ENCODE measurements at places on chromosomes 16 and 17.

GRCh38 chr16:48542966-48543365, 67.0 kb downstream of the N4BP1 start:
- DNase-seq = no peak

GRCh38 chr17:29956225-29956624, 14.8 kb downstream of the EFCAB5 start:
- no peak for DNase-seq

DNA sequence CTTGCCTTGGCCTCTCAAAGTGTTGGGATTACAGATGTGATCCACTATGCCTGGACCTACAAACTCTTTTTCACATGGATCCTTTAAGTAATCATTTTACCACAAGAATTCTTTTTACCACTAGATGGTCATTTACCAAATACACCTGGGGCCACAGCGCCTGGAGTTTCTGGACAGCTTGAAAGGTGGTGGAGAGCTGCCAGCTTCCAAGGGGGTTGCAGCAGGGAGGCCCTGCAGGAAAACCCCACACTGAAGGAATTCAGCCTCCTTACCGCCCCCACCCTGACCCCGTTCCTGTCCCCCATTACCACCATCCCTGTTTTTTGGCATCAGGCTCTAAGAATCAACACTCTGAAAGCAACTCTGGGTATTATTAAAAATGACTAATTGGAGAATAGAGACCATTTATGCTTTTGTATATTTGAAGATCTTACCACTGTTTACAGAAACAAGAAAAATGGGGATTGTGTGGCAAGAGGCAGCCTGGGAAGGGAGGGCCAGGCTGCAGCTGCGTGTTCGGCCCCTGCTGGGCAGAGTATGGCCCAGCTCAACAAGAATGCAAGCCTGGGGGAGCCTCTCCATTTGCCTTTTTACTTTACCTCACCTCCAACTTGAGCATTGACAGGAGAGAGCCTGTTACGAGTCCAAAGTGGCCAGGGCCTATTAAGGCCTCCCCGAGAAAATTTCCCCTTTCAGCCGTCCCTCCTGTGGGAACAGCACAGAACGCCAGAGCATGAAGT, 209.9 kb downstream of the ZFHX3 start:
- no peak for DNase-seq

DNA sequence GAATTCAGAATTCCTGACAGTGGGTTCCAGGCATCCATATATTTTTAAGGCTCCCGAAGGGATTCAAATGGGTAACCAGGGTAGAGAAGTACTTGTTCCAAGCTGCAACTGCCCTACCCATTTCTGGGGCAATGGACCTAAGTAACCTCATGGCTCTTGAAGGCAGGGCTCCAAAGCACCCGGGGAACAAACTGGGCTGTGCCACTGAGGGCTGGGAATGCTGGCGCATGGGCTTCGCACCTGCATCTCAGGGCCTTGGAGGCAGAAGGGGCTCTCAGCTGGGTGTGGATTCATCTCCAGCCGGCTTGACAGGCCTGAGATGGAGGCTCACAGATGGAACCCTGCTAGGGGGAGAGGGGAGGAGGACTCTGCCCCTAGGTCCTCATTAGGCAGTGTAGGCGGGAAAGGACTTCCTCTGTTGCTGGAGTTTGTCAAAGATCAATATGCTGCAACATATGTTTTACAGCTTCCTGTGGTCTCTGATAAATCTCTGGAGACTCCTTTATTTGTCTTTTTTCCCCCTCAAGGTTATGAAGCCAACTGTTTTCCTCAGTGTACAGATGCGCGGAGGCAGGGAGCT, 232.3 kb upstream of the NLRP1 start:
- DNase-seq = no peak

DNA sequence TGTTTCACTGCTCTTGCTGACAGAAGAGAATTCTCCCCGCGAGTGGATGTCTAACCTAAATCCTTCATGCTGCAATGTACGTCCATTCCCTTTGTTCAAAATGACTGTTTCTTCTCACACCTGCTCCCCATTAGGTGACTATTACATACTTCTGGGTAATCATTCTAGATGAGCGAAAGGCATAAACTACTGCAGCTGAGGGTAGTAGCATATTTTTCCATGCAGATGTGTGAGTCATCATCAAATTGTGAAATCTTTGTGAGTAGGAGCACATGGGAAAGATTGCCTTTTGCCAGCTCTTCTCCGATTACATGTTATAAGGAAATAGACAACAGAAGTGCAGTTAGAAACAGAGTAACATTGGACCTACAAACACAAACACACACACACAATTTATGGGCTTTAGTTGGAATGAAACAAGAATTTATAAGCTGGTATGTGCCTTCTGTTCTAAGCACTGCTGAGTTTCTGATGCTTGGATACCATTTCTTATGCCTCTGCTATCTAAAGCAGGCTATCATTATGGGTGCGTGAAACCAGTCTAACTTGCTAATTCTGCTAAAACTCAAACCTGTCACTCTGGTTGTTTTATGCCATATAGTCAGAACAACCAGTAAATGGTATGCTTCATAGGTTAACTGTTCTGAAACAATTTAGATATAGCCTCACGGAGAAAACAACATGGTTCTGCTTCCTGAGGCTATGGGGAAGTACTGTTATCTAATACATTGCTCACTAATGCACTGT, 346.9 kb upstream of the PSMD7 start:
- DNase-seq = no peak

GRCh38 chr17:37490638-37491614, 1.2 kb downstream of the DUSP14 start:
- peak; percentile 37 for DNase-seq

GRCh38 chr16:86033016-86033474, 134.1 kb downstream of the IRF8 start:
- DNase-seq = no peak

DNA sequence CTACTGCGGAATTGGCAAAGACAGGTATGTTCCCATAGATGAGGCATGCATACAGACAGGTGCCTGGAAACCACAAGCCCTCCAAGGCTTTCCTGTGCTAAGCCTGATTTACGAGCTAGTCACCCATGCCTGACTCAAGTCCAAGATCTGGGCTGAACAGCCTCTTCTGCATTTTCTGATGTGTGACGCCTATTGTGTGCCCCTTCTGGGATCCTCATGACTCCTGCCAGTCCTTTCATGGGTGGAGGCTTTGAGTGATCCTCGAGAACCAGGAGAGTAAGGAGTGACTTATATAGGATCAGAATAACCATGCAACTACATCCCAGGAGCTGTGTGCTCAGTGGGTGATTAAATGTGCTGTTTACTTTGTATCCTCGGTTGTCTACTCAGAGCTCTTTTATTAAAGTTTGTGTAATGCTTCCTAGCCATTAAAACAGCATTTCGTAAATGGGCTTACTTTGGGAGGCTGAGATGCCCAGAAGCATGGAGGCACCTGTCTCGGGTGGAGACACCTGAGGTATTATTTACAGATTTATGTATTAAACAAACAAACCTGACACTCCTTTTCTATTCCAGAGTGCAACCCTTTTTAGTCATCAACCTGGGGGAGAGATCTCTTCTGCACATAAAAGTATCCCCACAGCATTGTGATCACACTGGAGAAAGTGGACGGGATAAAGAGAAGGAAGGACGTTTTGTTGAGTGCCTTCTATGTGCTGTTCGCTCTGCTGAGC, 373.0 kb upstream of the DYNLRB2 start:
- no peak for DNase-seq

- DNase-seq = no peak
Measured at GRCh38 chr17:3526971-3527370, 30.6 kb downstream of the TRPV3 start.

GRCh38 chr17:280216-280615, 72.4 kb downstream of the RPH3AL start:
- DNase-seq = no peak

GRCh38 chr17:59084154-59084553, 22.5 kb downstream of the TRIM37 start:
- no peak for DNase-seq

GRCh38 chr16:88857728-88858339, 907 bp downstream of the TRAPPC2L start:
- DNase-seq = peak; percentile 81

- DNase-seq = no peak
Measured at GRCh38 chr16:78242239-78242630, 142.8 kb downstream of the WWOX start.

GRCh38 chr17:29905086-29905878, 24.7 kb downstream of the SSH2 start:
- no peak for DNase-seq

DNA sequence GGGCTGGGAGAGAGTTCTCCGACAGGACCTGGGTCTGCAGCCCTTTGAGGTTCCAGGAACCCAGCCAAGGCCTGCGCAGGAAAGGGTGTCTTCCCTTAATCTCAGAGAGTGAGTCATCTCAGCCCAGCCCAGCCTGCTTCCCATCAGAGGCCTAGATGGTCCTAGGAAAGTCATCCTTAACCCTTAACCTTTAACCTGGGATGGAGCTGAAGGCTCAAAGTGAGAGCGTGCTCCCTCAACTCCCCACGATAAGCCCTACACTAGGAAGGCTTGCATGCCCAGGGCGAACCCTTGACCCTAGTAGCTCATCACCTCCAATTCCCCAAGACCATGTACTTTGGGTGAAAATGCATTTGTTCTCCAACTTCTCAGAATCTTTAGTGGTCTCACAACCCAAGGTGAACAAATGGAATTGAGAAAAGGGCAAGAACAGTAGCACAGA, 4.8 kb upstream of the ATXN7L3 start:
- DNase-seq = no peak

DNA sequence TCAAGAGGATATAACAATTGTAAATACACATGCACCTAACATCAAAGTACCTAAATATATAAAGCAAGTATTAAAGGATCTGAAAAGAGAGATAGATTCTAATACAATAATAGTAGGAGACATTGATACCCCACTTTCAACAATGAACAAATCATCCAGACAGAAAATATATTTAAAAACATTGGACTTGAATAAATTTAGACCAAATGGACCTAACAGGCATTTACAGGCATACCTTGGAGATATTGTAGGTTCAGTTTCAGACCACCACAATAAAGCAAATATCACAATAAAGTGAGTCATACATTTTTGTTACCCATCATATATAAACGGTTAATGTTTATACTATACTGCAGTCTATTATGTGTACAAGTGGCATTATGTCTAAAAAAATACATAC, 104.0 kb downstream of the BRIP1 start:
- no peak for DNase-seq

- DNase-seq = no peak
Measured at GRCh38 chr16:68420366-68420942, 27.9 kb downstream of the SMPD3 start.

DNA sequence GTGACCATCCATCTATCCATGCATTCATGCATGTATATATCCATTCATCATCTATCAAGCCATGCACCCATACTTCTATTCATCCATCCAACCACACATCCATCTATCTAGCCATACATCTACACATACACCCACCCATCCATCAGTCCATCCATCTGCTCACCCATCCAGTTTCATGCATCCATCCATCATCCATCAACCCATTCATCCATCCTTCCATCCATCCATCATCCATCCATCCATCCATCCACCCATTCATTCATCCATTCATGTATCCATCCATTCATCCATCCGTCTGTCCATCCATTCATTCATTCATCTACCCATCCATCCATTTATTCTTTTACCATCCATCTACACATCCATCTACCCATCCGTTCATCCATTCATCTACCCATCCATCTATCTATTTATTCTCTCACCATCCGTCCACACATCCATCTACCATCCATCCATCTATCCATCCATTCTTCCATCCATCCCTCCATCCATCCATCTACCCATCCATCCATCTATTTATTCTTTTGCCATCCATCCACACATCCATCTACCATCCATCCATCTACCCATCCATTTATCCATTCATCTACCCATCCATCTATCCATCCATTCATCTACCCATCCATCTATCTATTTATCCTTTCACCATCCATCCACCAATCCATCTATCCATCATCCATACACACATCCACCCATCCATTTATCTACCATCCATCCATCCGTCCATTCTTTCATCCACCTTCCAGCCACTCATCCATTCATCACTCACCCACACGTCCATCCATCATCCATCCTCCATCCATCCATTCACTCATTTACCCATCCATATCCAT, 3.2 kb downstream of the CCL17 start:
- DNase-seq = no peak

DNA sequence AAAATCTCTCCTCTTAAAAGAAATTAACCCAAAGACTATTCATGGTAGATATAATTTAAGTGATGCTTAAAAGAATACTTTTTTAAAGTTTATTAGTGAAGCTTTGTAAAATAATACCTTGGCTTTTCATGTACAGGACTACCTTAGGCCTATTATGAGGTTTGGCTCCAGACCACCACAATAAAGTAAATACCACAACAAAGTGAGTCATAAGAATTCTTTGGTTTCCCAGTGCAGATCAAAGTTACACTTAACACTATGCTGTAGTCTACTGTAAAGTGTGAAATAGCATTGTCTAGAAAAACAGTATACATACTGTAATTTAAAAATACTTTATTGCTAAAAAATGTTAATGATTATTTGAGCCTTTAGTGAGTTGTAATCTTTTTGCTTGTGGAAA, 31.7 kb downstream of the CLTC start:
- DNase-seq = no peak

DNA sequence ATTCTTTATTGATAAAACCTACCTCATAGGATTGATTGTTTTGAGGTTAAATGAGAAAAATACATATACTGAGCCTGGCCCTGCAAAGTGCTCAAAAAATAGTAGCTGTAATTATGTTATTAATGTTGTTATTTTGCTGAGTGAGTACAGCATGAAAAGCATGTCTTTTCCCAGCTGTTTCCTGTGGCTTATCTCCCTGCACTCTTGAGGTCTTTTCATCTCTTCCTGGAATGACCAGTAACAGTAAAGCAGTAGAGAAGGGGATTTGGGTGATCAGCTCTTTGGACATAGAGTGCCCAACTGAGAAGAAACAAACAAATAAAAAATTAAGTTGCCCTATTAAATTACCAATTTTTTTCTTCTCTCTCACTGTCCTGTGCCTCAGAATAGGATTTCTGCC, 53.7 kb downstream of the NFAT5 start:
- DNase-seq = no peak

DNA sequence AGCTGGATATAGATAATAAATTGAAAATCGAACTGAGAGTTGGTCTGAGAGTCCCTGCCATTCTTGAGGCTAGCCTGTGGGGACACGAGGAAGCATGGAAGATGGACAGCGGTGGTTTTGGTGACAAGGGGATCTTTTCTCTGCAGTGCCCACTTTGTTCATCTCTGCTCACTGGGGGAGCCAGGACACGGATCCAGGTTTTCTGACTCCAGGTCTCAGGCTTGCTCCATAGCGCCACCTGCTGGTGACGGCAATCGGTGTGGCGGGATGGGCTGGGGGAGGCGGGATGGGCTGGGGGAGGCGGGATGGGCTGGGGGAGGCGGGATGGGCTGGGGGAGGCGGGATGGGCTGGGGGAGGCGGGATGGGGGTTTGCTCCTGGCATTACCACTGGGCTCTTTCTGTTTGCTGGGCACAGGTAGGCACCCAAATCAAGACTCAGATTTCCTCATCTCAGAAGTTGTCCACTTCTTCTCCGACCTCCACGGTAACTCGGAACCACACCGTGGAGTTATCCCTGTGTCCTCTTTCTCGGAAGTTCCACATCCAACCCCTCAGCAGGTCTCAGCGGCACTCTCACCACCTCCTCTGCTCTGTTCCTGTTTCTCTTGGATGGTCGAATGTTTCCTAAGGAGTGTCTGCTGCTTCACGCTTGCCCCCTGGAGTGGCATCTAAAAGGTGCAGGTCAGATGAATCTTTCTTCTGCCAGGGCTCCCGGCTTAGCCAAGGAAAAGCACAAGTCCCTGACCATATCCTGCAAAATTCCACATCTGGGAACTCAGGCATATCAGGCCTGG, 142.4 kb downstream of the CYLD start:
- DNase-seq = peak; percentile 59
